ENCODE measurements at places on chromosomes 13 and 19. TPM values are rescaled to one million over a fixed set of nuclear protein-coding genes. Genes with fewer than 3 reads are reported as not detected.

TMEM59L gene
- 0.89 TPM for total RNA-seq

TBXA2R gene
- not detected for total RNA-seq

TGDS gene
- total RNA-seq = 7.7 TPM

PNMA8C gene
- 4.3 TPM for total RNA-seq

PABPC3 gene
- 0.39 TPM for total RNA-seq

All from OCI-LY7 (cell line).